ENCODE measurements at places on chromosomes 5 and 9.
A peak's percentile ranks its signal among the peaks of the same experiment; 100 is the strongest.

- H3K36me3 ChIP-seq, result no peaks in the 10 kb centered on the region
- no peak for DNase-seq
- H3K4me3 ChIP-seq, result no peak overlapping the region
Measured at GRCh38 chr5:171313481-171314206, 4.6 kb downstream of the TLX3 start.

DNA sequence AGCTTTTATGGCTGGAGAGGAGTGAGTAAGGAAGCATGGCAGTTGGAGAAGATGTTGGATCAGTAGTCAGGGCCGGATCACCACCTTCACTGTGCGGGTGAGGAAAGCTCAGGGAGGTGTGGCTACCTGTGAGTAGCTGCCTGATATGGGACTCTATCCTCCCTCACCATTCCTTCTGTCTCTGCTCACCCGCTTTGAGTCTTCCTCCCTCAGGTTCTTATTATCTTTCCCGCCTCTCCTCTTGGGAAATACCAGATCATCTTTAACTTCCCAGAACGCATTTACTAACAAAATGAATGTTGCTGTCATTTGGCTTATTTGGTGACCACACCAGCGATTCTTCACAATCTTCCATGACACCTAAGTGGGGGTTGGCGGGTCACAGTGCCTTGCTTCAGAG is 140.7 kb upstream of the GPR151 start:
- no peaks in the 10 kb centered on the region for H3K27me3 ChIP-seq
- H3K27ac ChIP-seq, result no peak overlapping the region
- no peaks in the 10 kb centered on the region for H3K36me3 ChIP-seq

GRCh38 chr5:6553972-6554371 is 78.9 kb downstream of the NSUN2 start:
- no peak for DNase-seq
- H3K27ac ChIP-seq, result no peak overlapping the region
- no peaks in the 10 kb centered on the region for H3K4me1 ChIP-seq
- no peaks in the 10 kb centered on the region for H3K27me3 ChIP-seq
- H3K4me3 ChIP-seq, result no peak overlapping the region
- H3K36me3 ChIP-seq, result no peaks in the 10 kb centered on the region

DNA sequence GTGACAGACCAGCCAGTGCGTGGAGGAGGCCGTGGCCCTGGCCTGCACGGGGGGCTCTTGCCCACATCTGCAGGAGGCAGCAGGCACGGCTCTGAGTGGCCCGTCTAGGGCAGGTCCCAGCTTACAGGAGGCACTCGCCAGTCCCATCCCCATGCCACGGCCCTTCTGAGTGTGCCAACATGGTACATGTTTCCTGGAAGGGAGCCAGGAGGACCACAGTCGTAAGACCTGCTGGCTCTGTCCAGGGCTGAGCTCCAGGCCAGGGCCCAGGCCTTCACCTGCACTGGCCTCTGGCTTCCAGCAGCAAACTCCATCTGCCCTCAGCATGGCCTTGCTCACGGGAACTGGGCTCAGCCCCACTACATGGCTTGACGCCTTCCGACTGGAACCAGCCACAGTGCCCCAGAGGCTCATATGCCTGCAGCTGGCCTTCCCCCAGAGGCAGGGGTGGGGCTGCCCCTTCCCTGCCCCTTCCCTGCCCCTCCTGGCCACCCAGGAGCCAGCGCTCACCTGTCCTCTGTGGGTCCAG is 3.8 kb downstream of the NKD2 start:
- H3K36me3 ChIP-seq, result no peaks in the 10 kb centered on the region
- no peak overlapping the region for H3K4me3 ChIP-seq
- no peak overlapping the region for H3K27ac ChIP-seq

DNA sequence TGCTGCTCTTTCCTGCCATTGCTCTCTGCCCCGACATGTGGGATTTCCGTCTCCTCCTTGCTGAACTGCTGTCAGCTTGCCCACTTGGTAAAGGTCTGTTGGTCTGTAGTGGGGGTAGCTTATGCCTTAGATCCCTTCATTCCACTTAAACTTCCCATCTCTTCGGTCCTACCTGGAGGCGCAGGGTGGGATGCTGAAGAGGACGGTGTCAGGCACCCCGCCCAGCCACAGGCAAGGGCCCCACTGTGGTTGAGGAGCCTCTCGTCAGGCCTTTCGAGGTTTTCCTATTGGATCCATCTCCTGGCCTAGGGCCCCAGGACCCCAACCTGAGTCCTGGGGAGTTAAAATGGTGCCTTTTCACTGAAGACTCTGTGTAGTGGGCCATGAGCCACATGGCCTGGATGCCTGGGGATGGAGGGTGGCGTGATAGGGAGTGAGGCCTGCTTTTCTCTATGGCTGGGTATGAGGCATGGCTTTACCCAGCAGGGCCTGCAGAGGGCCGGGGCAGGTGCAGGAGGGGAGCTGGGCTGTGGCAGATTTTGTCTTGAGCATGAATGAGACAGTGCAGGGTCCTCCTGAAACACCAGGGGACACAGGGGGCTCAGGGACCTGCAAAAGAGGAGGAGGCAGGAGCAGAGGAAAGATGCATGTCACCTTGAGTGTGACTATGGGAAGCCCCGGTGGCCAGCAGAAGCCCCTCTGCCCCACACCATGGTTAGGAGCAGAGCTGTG is 25.8 kb upstream of the RNF130 start:
- no peak overlapping the region for H3K27ac ChIP-seq
- no peaks in the 10 kb centered on the region for H3K4me1 ChIP-seq
- H3K27me3 ChIP-seq, result no peaks in the 10 kb centered on the region
- no peak overlapping the region for H3K4me3 ChIP-seq
- no peak for DNase-seq
- H3K36me3 ChIP-seq, result no peaks in the 10 kb centered on the region

DNA sequence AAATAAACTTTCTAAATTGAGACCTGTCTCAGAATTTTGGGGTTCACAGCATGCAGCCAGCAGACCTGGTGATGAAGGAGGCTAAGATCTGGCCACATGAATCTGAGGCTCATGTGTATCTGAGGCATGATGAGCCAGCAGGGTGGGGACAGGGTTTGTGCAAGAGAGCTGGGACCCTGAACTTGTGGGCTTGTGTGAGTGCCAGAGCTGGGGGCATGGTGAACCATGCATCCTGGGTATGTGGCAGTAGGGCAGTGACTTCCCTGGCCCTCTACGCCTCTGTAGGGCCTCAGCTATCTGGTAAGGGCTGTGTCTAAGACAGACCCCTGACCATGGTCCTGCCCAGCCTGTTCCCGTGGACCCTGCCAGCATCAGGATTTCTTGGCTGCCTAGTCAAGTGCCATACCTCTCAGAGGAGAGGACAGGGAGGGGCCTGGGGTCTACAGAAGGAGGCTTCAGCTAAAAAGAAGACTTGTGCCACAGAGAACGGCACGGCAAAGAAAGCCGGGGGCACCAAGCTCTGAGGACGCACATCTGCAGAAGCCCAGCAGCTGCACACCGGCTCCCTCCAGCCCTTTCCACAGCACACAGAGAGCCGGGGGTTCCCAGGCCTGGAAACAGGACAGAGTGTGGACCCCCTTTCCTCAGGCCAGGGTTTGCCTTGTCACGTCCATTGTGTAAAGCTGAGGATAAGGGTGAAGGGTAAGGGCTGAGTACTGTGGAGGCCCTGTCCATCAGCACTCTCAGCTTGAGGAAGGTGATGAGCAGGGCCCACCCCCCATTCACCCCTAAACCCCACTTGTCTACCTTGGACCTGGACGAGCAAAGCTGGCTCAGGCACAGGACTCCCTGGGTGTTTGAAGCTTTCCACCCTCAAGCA is 130.1 kb downstream of the MRPL36 start:
- peaks cover 82% of the 10 kb centered on the region for H3K27me3 ChIP-seq
- no peak for DNase-seq
- no peaks in the 10 kb centered on the region for H3K4me1 ChIP-seq

DNA sequence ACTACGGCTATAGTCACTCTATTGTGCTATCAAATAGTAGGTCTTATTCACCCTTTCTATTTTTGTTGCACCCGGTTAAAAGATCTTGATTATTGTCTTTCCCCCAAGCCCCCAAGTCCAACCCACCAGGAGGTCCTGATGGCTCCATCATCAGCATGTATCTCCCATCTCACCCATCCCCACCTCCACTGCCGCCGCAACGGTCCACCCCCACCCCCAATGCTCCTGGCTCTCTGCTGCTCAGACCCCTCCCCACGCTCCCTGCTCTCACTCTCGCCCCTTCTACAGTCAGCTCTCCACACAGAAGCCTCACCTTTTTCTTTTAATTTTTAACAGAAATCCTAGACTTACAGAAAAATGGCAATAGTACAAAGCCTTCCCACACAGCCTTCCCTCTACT is 51.5 kb upstream of the SH3PXD2B start:
- H3K27me3 ChIP-seq, result no peaks in the 10 kb centered on the region
- H3K4me3 ChIP-seq, result no peak overlapping the region
- peaks cover 44% of the 10 kb centered on the region for H3K4me1 ChIP-seq
- peak; percentile 3 for DNase-seq

DNA sequence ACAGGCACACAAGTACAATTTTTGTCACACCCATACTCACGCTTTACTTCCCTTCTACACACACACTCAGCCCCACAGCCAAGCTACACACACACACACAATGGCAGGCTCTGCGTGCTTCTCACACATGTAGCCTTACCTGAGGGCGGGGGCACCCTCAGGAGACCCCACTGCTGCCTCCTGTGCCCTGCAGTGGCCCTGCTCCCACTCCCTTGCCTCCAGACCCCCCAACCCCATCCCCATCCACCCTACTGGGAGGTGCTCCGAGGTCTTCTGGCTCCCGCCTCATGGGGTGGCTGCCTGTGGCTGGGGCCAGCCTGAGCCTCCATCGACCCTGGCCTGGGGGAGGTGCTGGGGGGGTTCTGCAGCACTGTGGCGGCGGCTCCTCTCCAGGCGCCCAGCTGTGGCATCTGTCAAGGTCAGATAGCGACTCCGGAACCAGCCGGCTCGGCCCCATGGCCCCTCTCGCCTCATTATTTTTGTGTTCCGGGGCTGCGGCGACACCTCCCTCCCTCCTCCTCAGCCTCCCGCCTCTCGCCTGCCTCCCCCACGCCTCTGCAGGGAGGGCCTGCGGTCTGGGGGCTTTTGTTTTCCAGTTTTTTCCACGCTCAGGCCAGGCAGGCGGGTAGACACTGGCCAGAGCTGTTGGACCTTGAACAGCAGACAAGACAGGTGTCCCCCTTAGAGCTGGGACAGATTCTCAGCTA is 21.7 kb downstream of the CXXC5 start:
- H3K27ac ChIP-seq, result peak overlapping the region; percentile 98
- no peaks in the 10 kb centered on the region for H3K36me3 ChIP-seq
- H3K4me1 ChIP-seq, result peaks cover 98% of the 10 kb centered on the region
- DNase-seq, result peak; percentile 59

- no peak overlapping the region for H3K27ac ChIP-seq
- no peaks in the 10 kb centered on the region for H3K36me3 ChIP-seq
- peaks cover 24% of the 10 kb centered on the region for H3K4me1 ChIP-seq
- H3K4me3 ChIP-seq, result no peak overlapping the region
- no peak for DNase-seq
Measured at GRCh38 chr9:116323571-116323970, 170.0 kb downstream of the PAPPA start.

GRCh38 chr5:45507178-45507577 is 189.0 kb downstream of the HCN1 start:
- no peaks in the 10 kb centered on the region for H3K4me1 ChIP-seq
- H3K27ac ChIP-seq, result no peak overlapping the region
- no peaks in the 10 kb centered on the region for H3K27me3 ChIP-seq
- DNase-seq, result no peak
- no peaks in the 10 kb centered on the region for H3K36me3 ChIP-seq

- no peaks in the 10 kb centered on the region for H3K4me1 ChIP-seq
- H3K36me3 ChIP-seq, result peaks cover 100% of the 10 kb centered on the region
- H3K4me3 ChIP-seq, result no peak overlapping the region
- no peak for DNase-seq
Measured at GRCh38 chr9:120402741-120403542, 177.0 kb downstream of the CDK5RAP2 start.

- no peak for DNase-seq
- H3K4me3 ChIP-seq, result no peak overlapping the region
- H3K27me3 ChIP-seq, result no peaks in the 10 kb centered on the region
- H3K36me3 ChIP-seq, result peaks cover 21% of the 10 kb centered on the region
Measured at GRCh38 chr9:35847792-35848572, 19.0 kb downstream of the TMEM8B start.

DNA sequence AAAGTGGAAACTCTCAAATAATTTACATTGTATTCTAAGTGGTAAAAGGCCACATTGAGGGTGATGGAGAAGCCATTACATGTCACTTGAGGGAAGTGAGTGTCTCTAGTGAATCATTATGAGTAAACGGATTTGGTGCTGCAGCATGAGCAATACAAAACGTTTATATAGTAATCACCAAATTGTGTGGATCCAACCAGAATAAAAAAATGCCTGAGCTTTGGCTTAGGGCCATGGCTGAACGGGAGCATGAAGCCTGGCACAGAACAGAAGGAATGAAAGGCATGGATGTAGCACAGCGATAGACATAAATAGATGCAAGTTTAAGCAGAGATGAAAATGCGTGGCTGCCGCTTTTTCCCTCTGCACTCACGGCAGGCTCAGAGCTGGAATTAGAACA is 58.3 kb downstream of the PTTG1 start:
- H3K36me3 ChIP-seq, result no peaks in the 10 kb centered on the region
- no peak overlapping the region for H3K27ac ChIP-seq
- DNase-seq, result no peak
- no peaks in the 10 kb centered on the region for H3K27me3 ChIP-seq
- no peaks in the 10 kb centered on the region for H3K4me1 ChIP-seq
- no peak overlapping the region for H3K4me3 ChIP-seq

GRCh38 chr9:11275158-11275695 is 662.4 kb upstream of the PTPRD start:
- H3K27me3 ChIP-seq, result no peaks in the 10 kb centered on the region
- no peak overlapping the region for H3K4me3 ChIP-seq
- H3K36me3 ChIP-seq, result no peaks in the 10 kb centered on the region
- no peak overlapping the region for H3K27ac ChIP-seq
- no peak for DNase-seq
- no peaks in the 10 kb centered on the region for H3K4me1 ChIP-seq

- no peak overlapping the region for H3K4me3 ChIP-seq
- no peaks in the 10 kb centered on the region for H3K36me3 ChIP-seq
- H3K4me1 ChIP-seq, result no peaks in the 10 kb centered on the region
- DNase-seq, result no peak
Measured at GRCh38 chr9:29311221-29311620, 1737.9 kb upstream of the C9orf72 start.

DNA sequence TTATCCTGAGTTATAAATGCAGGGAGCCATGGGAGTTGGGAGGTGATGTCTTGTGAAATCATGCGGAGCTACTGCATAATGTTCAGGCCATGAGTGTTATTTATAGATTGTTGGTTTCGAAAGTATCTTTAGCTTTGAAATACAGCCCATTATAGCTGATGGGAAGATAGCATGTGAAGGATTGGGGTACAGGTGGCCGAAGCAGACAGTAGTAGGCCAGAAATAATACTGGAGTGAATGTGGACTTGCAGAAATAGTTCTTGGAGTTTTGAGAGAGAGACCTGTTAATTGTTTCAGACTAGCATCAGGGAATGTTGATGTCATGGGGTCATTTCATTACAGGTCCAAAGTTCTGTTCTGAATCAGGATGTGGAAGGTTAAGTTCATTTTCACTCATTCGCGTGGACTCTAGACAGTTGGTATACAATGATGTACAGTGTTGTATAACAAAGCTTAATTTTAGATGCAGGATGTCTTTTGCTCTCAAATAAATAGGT is 3.8 kb downstream of the ATP6V1G1 start:
- no peak overlapping the region for H3K4me3 ChIP-seq
- peak overlapping the region; percentile 81 for H3K27ac ChIP-seq
- no peak for DNase-seq
- H3K36me3 ChIP-seq, result peaks cover 19% of the 10 kb centered on the region
- peaks cover 47% of the 10 kb centered on the region for H3K4me1 ChIP-seq
- H3K27me3 ChIP-seq, result no peaks in the 10 kb centered on the region

- DNase-seq, result peak; percentile 19
- no peaks in the 10 kb centered on the region for H3K27me3 ChIP-seq
- no peak overlapping the region for H3K27ac ChIP-seq
- no peaks in the 10 kb centered on the region for H3K36me3 ChIP-seq
Measured at GRCh38 chr5:1763548-1763911, 36.1 kb downstream of the MRPL36 start.
